Stimulated activated CD4-positive, alpha-beta T cell treated with anti-CD3 and anti-CD28 coated beads, Interleukin-4, amount 100 ng/mL, for 1 hour (primary cell): ENCODE measurements at places on chromosomes 6 and 20.

GRCh38 chr20:48708630-48709029, 119.2 kb downstream of the PREX1 start:
- no peak for DNase-seq

DNA sequence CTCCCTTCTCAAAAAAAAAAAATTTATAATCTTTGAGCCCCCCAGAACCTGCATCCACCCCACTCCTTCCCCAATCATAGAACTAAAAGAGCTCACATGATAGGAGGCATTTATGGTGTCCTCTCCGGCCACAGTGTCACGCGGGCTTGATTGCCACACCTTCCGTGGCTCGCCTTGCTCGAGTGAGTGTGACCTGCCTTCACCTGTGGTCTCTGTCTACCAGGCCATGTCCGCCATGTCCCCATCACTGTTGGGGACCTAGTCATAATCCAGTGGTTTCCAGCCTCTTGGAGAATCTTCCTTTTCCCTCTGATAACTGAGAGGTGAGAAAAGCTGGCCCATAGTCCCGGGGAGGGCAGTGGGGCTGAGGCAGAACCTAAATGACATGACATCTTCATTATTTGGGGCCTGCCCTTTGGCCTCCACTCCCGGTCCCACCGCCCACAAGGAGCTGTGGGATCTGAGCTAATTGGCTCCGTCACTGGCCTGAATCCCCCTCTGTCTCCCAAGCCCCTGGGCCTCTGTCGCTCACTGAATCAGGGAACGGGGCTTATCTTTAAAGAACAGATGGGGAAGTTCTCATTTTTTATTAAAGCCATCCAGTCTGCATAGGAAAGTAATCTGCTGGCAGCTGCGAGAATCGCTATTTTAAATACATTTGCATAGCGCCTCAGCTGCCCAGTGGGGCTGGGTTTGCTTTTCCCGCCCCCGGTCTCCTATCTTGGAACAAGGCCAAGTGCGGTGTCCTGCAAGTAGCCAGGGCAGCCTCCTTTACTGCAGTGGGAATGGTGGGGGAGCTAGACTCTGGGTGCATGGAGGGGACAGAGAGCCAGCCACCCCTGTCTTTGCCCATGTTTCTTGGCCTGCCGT, 197.6 kb upstream of the PMEPA1 start:
- DNase-seq, result no peak

DNA sequence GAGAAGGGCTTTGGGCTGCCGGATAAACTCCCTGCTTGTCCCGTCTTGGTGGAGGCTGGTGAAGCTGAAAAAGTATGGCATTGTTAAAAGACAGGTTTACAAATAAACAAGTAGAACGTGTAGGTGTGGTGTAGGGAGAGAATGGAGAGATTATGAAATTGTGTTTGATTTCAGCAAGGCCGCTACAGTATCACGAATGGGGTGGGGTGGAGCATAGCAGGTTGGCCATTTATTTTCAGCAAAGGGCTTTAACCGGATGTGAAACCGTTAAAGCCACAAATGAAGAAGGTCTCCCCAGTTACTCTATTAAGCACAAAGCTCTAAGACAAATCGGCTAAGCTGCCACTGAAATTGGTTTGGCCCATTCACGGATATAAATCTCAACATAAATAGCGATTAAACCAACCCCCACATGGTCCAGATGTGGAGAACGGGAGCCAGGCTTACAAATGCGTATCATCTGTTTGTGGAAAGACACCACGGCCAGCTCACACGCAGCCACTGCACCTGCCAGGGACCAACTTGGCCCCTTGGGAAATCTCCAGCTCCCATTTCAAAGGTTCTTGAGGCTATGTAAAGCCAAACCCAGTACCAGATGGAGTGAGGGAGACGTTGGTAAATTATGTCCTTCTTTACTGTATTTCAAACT, 94.0 kb downstream of the ZMYND8 start:
- no peak for DNase-seq

GRCh38 chr6:10310826-10311225, 104.0 kb downstream of the TFAP2A start:
- no peak for DNase-seq

DNA sequence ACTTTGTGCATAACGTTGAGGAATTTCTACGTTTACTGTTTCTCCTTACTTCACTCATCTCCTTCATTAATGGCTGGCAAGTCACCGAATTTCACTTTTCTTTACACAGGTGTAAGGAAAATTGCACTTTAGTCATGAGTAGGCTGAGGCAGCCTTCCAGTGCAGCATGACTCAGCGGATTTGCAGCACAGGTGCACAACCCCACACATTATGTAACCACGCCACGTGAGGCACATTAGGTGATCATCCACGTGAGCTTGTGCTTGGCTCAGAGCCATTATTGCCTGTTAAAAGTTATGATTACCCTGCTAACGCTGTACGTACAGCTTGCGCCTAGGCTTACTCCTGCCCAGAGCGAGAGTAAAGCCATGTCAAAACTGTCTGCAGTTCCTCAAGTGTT, 158.8 kb downstream of the NKAIN2 start:
- DNase-seq, result no peak

GRCh38 chr6:168765752-168766151, 324.8 kb downstream of the SMOC2 start:
- no peak for DNase-seq

DNA sequence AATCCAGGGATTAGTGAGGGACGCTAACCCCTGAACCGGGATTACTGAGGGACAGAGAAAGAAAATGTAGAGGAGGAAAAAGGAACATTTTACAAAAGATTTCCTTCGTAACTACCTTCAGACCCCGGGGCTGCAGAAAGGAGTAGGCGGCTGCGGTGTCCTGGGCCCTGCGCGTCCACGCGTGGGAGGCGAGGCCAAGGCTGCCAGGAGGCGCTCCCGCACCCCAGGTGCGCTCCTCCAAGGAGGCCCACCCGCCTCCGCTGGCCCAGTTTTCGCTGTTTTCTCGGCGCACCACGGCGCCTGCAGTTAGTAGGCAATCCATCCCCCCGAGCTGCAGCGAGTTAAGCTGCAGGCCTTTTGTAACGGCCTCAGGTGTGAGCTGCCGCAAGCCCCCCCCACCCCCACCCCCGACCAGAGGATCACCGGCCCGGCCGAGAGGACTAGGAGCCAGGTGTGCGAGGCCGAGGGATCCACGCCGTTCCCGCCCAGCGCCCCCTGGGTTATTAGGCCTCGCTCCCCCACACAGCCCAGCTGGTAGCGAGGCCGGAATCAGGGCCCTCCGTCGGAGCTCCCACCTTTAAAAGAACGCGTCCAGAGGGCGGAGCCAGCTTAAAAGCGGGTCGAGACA, 380.3 kb upstream of the ARID1B start:
- DNase-seq, result peak; percentile 23
